ENCODE measurements at places on chromosomes 1 and 21.

- no peak for DNase-seq
These were observed 70.6 kb downstream of the GATAD2B start for GRCh38 chr1:153852170-153852569.

DNA sequence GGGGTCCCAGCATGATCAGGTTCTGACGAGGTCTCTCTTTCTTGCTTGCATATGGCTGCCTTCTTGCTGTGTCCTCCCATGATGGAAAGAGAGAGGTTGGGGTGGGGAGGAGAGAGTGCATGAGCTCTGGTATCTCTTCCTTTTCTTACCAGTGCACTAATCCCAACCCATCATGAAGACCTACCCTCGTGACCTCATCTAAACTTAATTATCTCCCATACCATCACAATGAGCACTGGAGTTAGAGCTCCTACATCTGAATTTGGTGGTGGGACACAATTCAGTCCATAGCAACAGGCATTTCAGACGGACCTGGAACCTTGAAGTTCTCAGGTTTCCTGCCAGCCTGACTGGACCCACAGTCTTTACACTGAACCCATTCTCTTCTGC lies 125.2 kb upstream of the ZNF648 start:
- DNase-seq, result no peak

DNA sequence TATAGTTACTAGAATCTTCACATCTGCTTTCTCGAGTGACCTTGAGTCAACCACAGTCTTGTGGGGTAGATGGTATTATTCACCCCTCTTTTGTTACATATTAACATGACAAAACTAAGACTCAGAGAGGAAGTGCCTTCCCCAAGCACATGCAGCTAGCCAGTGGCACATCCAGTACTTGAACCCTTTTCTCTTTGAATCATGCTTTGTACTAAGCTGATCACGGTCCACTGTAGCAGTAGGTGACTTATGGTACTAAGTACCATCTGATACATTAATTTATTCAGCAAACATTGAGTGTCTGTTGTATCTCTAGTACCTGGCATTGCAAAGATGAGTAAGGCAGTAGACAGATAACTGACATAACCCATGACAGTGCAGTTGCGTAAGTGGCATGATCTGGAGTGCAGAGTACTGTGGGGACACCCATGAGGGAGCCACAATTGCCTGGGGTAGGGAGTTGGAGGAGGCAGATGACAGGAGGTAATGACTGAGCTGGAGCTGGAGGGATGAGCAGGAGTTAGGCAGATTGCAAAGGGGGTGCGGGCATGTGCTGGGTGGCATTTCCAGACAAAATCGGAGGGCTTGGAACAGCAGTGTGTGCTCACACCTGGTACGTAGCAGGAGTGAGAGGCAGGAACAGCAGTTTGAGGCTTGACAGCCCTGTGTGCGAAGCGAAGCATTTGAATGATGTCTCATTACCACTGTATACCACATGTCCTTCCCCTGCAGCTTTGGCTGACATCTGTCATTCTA lies 29.8 kb downstream of the UCK2 start:
- no peak for DNase-seq

- DNase-seq, result no peak
These were observed 8.0 kb upstream of the LELP1 start for GRCh38 chr1:153195216-153195615.
